ENCODE measurements at places on chromosomes 7 and 10. TPM values are rescaled to one million over a fixed set of nuclear protein-coding genes. Genes with fewer than 3 reads are reported as not detected.
A peak's percentile ranks its signal among the peaks of the same experiment; 100 is the strongest.

Gene ZKSCAN1
- total RNA-seq = 46.0 TPM

Gene TAS2R41
- total RNA-seq = not detected

GRCh38 chr10:77592946-77593636 lies 44.5 kb downstream of the KCNMA1 start:
- peak; percentile 99 for DNase-seq

DNA sequence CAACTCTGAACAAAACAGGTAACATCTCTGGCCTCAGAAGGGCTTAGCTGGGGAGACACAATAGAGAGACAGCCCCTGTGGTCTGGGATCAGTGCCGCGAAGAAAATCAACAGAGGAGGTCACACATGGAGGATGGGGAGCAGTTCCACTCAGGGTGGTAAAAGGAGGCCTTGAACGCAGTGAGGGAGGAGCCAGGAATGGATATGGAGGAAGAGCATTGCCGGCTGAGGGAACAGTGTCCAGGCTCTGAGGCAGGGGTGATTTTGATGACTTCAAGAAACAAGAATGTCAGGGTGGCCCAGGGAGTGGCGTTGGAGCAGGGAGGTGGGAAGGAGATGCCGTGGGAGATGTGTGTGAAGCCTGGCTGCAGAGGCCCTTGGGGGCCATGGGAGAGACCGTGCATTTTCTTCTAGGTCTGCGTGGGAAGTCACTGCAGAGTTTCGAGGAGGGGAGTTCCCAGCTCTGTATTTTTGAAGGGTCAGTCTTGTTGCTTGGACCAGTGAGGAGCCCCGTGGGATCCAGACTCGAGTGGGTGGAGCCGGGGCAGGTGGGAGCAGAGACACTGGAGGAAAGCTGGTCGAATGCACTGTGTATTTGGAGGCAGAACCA lies 35.7 kb upstream of the SH2D4B start:
- peak; percentile 42 for DNase-seq

- DNase-seq = peak; percentile 84
Measured at GRCh38 chr10:43313901-43314300, 47.0 kb upstream of the RASGEF1A start.

GRCh38 chr10:124386186-124387077 lies 32.3 kb downstream of the OAT start:
- peak; percentile 81 for DNase-seq

DNA sequence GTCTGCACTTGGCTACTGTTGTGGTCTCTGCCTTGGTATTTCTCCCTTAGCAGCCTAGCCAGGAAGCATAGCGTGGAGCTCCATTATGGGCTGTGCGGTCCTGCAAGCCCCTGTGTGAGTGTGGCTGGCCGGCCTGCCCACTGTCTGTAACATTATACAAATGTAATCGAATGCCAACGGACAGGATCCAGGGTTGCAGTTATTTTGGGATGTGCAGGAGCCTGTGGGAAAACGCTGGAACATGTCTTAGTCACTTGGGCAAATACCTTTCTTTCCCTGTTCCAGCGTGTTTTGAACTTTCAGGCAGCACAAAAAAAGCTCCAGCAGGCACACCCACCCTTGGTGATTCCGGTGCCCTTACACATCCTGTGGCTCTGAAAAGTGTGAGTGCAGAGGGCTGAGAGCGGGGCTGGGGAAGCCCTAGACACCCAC lies 29.5 kb downstream of the BAG3 start:
- no peak for DNase-seq

DNA sequence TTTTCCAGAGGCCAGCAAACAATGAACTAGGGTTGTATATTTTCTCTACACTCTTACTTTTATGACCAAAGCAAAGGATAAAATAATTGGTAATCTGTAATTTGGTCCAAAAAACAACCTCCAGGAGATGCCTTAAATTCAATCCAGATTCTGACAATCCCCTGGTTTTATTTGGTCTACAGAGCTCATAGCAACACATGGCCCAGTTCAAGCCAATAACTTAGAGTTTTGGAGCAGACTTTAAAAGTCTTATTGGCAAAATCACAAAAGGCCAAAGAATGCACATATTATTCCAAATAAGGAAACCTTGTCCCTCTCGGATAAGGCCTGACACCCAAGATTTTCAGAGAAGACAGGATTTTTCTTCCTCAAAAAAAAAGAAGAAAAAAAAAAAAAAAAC lies 51.9 kb downstream of the SORBS1 start:
- no peak for DNase-seq

Measured in osteoblast (primary cell).